ENCODE measurements at places on chromosomes 12 and 14.

DNA sequence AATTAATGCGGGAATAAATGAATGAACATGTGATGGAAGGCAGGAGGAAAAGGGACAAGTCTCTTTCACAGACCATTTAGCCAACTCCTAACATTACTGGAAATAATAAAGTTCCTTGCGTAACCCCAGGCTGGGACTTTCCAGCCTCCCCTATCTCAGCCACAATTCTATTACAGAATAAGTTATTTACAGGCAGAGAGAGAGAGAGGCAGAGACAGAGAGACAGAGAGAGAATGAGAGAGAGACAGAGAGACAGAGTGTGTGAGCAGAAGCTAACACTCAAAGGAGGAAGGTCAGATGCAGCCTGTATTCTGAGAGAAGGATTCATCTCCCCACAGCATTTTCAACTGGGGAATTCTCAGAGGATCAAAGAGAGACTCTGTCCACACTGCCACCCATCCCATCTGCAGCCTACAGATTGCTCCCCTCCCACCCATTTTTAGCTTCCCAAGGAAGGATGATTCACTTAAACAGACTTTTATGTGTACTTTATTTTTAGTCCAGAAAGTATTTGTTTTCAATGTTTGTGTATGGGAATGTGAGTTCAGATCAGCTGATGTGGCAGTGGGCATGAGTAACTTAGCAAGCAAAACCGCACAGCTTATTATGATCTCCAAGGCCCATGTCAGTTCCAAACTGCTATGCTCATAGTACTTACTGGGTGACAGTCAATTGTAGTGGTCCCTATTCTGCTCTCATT lies 165.7 kb downstream of the CAND1 start:
- DNase-seq: peak; percentile 94

GRCh38 chr14:100841066-100841760 lies 15.3 kb downstream of the MEG3 start:
- no peak for DNase-seq

GRCh38 chr12:32522331-32523221 lies 123.2 kb downstream of the FGD4 start:
- no peak for DNase-seq

GRCh38 chr14:33435911-33436689 lies 497.4 kb downstream of the NPAS3 start:
- DNase-seq: peak; percentile 76

DNA sequence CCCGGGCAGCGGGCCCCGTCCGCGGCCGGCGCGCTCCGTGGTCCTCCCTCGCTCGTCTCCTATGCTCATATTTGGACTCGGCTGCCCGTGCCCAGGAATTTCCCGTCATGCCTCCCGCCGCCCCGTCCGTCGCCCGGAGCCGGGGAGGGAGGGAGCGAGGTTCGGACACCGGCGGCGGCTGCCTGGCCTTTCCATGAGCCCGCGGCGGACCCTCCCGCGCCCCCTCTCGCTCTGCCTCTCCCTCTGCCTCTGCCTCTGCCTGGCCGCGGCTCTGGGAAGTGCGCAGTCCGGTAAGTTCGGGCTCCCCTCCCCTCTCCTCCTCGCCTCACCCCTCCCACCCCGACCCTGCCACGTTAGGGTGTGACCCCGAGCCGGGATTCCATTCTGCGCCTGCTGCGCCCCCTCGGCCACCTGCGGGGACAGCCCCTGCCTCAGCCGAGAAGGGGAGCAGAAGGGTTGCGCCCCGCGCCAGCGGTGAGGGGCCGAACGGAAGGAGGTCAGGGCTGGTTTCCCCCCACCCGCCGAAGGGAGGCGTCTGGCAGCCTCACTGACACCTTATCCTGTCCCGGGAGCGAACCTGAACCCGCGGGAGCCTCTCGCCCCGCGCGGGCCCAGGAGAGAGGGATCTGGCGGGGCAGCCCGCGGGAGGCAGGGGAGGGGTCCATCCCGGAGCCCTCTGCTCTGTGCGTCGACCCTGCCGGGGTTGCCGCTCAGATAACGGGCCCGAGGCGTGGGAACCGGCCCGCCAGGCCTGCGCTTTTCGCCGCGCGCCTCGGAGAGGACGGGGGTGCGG lies at the start of gene MSRB3:
TSS of gene MSRB3 (plus strand) at position 108 of the 793 bp plus-strand sequence. CDS start 29,897 bp downstream, outside the sequence.
- peak; percentile 83 for DNase-seq

GRCh38 chr12:91663744-91664143 lies 481.1 kb upstream of the DCN start:
- no peak for DNase-seq

DNA sequence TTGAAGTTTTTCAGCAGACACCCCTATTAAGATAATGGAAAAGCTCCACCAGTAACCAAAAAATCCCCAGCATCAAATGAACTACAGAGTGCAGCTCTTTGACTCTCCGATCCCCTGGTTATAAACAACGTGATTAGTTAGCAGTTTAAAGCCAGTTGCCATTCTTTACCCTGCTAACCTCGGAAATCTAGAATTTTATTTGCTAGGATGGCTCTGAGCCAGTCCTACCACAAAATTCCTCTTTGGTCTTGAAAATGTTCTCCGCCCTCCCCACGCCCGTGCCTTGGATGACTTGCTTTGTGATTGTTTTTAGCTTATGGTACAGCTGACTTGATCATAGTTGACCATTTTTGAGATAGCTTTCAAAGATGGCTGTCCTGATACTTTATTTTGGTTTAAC lies 1.2 kb downstream of the KLHDC2 start:
- DNase-seq: peak; percentile 49

GRCh38 chr14:95085321-95085720 lies 72.0 kb downstream of the DICER1 start:
- DNase-seq: no peak

DNA sequence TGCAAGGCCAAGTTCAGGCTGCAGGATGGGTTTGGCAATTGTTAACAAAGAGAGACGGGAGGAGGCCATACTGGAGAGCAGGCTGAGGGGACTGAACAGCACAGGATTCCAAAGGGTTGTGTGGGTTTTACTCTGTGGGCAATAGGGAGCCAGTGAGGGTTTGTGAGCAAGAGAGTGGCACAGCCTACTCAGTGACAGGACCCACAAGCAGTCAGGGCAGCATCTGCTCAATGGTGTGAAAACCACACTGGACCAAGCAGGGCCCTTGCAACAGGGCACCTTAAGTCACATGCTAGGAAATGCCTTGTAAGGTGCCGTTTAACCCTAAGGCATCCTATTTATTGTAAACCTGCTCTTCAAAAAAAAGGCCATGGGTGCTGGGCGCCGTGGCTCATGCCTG lies 22.0 kb downstream of the SYNE3 start:
- DNase-seq: no peak

DNA sequence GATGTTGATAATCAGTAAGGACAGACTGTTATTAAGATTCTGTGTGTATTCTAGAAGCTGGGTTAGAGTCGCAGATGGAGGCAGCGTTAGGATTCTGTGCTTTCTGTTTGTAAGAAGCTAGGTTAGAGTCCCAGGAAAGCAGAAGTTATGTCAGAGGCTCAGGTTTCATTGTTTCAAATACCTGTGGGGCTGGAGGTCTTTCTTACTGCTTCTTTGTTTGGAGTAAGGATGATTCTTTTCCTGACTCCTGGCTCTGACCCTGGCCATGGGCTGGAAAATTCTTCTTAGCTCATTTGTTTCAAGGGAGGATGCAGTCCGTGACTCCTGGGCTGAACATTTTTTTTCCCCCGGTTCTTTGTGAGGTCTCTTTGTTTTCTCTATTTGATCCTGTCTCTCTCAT lies 5.2 kb downstream of the MUCL1 start:
- DNase-seq: no peak

DNA sequence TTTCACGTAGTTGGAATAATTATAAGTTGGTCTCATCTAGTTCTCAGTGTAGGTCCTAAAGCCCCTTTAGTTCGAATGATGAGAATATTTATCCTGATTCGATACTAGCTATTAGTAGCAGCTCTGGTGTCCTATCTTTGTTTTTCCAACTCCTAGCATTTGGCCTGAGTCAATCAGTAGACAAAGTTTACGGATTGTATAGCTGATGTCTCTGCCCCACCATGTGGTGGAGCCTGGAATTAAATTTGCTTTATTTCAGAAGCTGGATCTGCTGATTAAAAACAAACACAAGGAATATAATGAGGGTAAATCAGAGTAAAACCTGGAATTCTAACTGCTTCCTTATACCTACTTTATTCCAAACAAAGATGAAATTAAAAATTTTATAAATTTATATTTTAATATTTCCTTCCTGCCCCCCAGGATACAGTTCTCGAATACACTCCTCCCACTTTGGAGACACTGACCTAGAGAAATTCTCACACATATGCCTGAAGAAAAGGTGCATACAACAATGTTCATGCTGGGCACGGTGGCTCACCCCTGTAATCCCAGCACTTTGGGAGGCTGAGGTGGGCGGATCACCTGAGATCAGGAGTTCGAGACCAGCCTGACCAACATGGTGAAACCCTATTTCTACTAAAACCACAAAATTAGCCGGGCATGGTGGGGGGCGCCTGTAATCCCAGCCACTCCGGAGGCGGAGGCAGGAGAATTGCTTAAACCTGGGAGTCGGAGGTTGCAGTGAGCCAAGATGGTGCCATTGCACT lies 7.6 kb upstream of the BRMS1L start:
- DNase-seq: peak; percentile 33

DNA sequence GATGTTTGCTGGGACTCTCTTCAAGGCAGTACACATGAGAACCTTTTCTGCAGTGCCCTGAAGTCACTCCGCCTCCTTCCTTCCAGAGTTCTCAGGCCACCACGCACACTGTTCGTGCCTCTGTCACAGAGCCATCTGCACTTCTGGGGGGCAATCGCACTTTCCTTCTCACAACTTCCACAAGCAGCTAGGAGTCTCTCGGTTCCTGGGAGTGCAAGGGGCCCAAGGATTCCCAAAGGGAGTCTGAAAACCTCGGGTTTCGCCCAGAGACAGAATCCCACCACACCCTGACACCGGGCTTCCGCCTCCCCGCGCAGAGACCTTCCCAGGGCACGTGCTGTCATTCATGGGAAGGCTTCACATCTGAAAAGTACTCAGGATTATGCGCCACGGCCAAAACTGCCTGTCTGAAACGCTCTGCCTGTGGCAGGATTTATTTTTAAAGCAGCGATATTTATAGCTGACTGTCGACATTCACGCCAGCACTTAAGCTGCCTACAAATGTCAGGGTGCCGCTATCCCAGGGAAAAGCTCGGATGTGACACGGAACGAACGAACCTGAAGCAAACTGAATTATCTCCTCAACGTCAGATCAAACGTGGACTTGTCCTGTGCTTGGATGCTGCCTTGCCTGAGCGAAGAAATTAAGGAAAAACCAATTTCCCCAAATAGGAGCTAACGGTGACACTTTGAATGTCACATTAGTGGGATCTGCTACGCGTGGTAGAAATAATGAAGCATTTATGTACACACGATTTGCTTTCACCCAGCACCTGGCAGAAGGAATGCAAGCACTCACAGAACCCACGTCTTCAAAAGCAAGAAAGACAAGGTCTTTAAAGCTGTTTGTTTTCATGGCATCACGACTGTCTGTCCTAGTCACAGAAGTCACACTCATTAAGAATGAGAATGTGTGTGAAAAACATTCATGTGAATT lies 154.0 kb downstream of the PIWIL1 start:
- no peak for DNase-seq

- no peak for DNase-seq
These were observed 197.8 kb downstream of the PPM1H start for GRCh38 chr12:62737188-62737587.

GRCh38 chr14:68405961-68406360 lies 386.9 kb downstream of the ZFP36L1 start:
- peak; percentile 81 for DNase-seq

- DNase-seq: no peak
These were observed 30.8 kb upstream of the G2E3 start for GRCh38 chr14:30528119-30528518.

GRCh38 chr14:75277815-75278421 lies 710 bp upstream of the FOS start:
- DNase-seq: no peak

DNA sequence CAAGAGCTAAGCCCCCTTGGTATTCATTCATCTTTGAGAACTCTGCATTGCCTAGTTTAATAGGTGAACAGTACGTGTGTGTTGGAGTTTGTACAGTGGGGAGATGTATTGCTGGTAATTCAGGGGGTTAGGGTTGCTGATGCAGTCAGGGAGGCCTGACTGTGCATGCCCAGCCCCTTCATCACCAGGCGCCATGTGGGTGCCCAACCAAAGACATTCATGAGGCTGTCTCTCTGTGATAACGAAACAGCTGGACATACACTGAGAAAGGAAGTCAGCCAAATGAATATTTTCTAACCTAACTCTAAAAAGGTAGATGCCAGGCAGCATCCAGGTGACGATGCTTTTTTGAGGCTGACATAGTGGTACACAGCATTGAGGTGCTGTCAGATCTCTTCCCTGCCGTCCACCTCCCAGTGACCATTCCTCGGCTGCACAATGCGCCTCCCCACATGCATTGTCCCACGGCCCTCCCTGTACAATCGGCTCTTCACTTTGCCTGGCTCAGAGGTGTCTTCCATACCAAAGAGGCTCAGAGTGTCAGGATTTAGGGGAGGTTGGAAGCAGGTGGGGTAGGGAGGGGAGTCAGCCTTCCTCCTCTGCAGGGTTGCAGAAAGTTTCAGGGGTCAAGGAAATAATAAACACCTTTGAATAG lies 19.0 kb downstream of the EML1 start:
- DNase-seq: no peak

GRCh38 chr14:61368114-61368710 lies 46.8 kb downstream of the PRKCH start:
- no peak for DNase-seq

DNA sequence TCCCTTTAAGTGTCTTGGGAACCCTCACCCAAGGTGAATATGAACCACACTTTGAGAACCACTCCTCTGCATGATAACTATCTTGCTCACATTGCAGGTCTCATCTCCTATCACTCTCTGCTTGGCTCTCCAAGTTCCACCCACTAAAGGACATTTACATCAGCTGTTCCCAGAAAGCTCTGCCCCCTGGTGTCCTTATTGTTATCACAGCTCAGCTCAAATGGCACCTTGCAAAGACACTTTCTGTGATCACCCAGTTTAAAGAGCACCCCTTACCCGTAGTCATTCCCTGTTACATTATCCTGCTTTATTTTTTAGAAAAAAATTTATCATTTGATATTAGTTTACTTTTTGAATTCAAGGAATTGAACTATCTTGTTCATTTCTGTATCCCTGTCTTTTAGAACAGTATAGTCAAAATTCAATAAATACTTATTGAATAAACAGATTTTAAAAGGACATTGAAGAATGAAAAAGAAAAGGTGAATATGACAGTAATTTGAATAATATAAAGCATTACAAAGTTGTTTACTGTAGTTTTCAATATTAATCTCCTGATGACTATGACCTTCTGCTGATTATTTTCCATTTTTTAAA lies 20.5 kb upstream of the GUCY2C start:
- DNase-seq: peak; percentile 31

Measured in fibroblast of upper back skin (primary cell).